ENCODE measurements at places on chromosomes 12 and 14.

DNA sequence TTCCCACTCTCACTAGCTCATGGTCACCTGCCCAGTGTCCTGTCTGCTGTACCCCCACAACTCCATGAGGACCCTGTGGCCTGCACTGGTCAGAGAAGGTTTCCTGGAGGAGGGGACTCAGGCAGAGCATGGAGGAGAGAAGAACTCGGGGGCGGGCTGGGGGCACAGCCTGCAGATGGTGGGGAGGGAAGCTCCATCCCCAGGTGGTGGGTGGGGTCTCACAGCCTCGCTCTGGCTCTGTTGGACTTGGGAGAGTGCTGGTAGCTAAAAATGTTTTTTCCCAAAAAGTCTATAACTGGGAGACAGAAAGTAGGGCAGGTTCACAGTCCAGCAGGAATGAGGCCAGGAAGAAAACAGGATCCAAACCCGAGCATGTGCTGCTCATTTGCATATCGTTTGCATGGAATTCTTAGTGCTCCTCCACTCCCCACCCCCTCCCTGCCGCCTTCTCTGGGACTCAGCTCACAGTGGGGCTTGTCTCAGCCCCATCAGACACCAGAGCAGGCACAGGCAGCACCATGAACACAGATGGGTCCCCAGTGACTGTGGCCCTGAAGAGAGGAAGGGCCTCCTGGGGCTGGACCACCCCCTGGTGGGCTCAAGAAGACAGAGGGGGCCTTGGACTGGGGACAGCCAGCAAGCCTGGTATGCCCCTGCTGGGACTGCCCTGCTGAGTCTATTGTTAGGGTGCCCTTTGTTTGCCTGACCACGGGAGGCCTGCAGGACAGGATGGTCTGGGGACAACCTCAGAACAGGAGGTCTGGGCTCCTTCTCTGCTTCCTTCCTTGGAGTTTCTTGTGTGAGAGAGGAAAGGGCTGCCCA lies 67.0 kb upstream of the SFSWAP start:
- DNase-seq = no peak

GRCh38 chr14:78455896-78456435 lies 285.8 kb downstream of the NRXN3 start:
- DNase-seq = no peak

GRCh38 chr14:58401587-58401986 lies 5.9 kb downstream of the TOMM20L start:
- DNase-seq = no peak

- DNase-seq = no peak
Measured at GRCh38 chr14:103738701-103739451, 23.3 kb downstream of the ZFYVE21 start.

DNA sequence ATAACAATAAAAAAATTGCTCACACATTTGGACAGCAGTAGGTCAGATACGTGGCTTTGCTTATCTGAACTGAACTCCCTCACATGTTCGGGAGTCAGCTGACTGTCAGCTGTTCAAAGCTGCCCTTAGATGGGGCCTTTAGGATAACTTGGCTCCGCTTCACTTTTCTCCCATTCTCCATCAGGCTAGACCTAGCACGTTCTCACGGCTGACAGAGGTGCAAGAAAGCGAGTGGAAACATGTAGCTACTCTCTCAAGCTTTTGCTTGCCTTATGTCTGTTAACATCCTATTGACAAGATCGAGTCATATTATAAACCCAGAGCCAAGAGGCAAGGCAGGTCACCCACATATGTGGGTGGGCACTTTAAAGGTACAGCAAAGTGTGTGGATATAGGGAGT lies 112.0 kb upstream of the PDZRN4 start:
- DNase-seq = no peak

DNA sequence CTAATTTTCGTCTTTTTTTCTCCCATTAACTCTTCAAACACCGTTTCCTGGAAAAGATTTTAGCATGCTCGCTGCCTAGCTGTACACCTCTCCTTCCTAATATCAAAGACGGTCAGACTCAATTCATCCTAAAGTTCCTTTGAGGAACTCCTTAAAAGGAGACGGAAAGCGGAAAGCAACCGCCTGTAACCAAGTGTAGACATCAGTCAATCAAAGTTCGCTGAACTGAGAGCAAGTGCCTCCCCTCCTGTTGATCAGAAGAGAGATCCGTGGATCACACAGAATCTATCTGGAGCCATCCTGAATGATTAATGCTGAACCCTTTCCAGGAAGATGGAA lies 412 bp upstream of the TEP1 start:
- DNase-seq = no peak

DNA sequence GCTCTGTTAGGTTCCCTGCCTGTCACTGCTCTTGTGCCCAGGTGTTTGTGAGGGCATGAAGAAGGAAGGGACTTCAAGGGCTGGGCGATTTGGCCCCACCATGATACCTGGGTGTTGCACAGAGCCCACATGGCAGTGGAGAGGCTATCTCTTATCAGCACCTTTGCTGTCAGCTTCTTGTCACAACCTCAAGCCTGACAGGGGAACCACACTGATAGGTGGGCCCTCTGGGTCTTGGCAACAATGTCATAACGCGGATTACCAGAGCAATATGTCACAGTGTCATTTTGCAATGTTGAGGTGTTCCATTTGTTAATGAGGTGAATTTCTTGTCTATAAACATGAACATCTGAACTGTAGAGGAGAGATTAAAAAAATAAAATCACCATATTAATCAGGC lies 22.9 kb upstream of the CACNA1C start:
- DNase-seq = no peak

DNA sequence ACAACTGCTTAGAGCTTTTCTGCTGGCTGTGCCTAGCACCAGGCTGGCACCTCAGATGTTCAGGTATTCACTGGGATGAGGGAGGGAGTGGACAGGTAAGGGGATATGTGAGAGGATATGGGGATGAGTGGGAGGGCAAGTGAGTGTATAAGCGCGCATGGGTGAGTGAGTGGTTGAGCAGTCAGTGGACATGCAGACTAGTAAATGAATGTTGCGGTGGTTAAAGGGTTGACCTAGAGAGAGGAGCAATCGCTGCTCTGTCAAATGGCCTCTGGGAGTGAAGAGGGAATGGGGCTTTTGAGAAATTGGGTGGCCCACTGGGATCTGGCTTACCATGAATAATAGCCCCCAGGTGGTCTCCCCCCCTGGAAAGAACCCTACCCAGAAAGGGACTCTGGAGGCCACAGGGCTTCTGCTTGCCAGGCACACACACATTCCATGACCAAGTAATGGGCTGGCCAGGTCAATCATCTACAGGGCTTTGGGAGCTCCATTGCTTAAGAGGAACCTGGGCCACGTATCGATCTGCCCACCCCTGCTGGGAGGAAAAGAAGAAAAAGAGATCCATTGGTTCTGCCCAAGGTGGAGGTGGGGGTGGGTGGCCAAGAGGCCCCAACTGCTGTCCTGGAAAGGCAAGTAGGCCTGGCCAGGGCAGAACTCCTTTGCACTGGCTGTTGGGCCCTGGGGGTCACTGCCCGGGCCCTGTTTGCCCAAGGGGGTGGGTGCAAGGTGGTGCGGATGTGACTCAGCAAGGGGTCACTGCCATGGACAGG lies 30.8 kb upstream of the ZFP36L1 start:
- DNase-seq = no peak

- no peak for DNase-seq
Measured at GRCh38 chr14:91255026-91255695, 10.7 kb upstream of the GPR68 start.

GRCh38 chr12:133130808-133131128 lies 341 bp downstream of the ZNF10 start:
- peak; percentile 7 for DNase-seq

GRCh38 chr12:120925740-120926563 lies 21.8 kb upstream of the SPPL3 start:
- DNase-seq = no peak

- no peak for DNase-seq
Measured at GRCh38 chr12:66320996-66321395, 18.7 kb downstream of the HELB start.

DNA sequence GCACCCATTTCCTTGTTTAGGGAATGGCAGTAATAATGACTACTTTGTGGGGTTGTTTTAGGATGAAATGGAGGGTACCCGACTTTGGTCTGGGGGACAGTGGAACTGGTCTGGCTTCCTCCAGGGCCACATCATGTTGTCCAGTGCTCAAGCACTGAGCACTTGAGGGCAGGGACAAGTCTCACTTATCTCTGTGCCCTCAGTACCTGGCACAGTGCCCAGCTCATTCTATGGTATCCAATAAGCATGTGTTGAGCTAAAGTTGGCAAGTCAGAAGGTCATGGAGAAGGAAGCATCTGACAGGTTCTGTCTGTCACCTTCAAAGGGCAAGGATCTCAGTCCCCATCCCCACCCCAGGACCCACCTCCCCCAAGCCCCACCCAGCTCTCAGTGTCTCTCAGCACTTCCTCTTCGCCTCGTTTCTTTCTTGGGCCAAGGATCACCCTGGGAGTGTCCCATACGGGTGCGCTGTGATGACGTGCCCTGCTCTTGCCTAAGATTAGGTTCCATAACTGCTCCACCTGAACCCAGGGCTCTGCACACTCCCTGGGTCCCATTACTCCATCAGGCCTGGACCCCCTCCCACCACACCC lies 24.3 kb upstream of the TMEM106C start:
- DNase-seq = no peak

GRCh38 chr14:72617391-72618031 lies 276.4 kb downstream of the DPF3 start:
- no peak for DNase-seq

- no peak for DNase-seq
Measured at GRCh38 chr12:53058674-53059433, 9.0 kb downstream of the TNS2 start.

DNA sequence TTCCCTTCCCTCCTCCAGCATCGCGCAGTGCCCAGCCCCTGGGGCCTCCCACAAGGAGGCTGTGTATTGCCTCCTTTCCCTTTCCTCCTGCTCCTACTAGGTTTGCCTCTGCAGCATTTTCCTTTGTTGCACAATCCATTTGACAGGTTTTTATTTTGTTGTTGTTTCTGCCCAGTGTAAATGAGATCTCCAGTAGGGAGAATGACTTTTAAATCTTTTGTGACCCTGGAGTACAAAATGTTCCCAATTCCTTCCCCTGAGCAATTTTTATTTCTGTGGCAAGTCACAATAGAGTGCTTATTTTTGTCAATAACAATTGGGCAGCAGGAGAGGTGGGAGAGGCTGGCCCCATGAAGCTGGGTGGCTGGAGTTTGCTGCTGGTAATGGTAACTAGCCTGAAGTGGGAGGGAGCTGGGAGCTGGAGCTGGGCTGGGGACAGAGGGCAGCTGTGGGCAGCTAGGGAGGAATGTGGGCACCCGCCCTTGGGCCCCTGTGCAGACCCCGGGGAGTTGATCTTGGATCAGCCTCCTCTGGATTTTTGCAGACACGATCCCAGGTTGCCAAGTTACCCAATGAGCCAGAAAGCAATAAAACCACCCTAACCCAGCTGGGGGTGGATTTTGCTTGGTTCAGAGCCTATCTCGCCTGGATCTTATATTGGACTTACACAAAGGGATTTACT lies 160.1 kb downstream of the KTN1 start:
- no peak for DNase-seq

- no peak for DNase-seq
Measured at GRCh38 chr12:24966951-24967564, 18.2 kb upstream of the BCAT1 start.

- no peak for DNase-seq
Measured at GRCh38 chr12:43964961-43965360, 129.1 kb downstream of the TMEM117 start.

- DNase-seq = no peak
Measured at GRCh38 chr12:1213205-1213604, 222.2 kb downstream of the ERC1 start.

DNA sequence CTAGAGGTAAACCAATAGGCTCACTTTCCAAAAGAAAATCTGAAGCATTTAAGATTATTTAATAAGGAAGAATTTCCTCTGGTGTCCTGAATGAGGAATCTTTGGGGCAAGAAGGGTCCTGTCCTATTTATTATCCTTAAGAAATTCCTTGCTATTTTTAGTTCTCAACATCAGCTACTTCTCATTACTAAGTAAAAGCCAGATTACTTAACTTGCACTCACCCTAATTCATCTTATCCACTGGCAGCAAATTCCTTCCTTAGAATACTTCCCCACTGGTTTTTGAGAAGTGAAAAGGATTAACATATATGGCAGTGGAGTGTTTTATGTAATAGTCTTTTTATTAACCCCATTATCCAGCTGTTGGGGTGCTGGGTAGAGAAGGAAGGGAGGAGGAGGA lies 767.7 kb downstream of the DIO2 start:
- no peak for DNase-seq

GRCh38 chr12:68884251-68884650 lies 48.7 kb downstream of the CPM start:
- no peak for DNase-seq

- no peak for DNase-seq
Measured at GRCh38 chr12:95077341-95077740, 3.9 kb upstream of the NR2C1 start.

- no peak for DNase-seq
Measured at GRCh38 chr14:89720741-89721729, 233.5 kb downstream of the EFCAB11 start.

GRCh38 chr14:105742531-105742848 lies 216.1 kb downstream of the TMEM121 start:
- no peak for DNase-seq

- DNase-seq = no peak
Measured at GRCh38 chr14:29148221-29148620, 381.6 kb downstream of the FOXG1 start.

DNA sequence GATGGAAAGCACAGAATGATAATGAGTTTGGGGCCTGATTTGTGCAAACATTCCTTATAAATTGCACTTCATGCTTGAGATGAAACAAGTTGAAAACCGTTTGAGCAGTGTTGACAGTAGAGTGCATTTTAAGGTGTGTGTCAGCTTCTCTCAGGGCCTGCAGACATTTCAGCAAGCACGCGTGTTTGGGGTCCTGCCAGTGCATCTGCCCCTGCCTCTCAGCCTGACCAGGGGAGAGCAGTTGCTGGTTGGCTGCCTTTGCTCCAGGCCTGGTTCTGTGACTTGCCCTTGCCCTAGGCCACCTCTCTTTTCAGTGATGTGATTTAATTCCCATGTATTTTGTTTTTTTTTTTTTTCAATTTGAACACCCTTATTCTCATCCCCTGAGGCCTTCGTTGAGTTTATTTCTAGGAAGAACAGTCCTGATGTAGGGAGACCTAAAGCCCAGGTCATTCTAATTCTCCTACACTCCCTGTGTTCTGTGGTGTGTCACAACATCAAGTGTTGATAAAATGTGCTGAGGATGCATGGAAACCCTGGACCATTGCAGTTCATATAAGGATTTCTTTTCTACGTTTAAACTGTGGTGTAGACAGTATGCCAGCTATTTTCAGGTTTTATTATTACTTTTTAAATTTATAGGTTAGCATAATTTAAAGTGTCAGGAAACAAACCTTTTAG lies 40.1 kb upstream of the AMN start:
- DNase-seq = no peak

DNA sequence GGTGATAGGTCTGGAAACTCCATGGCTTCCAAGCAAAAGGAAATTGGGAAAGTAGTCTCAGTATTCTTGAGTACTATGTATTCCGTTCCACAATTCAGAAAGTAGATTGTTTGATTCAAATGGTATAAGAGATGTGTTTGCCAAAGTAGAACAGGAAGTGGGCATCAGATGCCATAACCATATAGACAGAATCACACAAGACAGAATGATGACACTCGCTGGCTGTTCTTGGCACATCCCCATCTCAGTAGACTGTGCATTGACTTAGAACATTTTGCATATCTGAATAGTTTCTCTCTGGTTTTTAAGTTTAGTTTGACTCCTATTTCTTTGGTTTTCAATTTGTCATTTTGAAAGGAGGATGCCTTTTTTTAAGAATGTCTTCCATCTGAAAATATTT lies 221.1 kb upstream of the RGS6 start:
- DNase-seq = no peak
